T follicular helper cell (primary cell): ENCODE measurements at places on chromosomes 16 and 17.

DNA sequence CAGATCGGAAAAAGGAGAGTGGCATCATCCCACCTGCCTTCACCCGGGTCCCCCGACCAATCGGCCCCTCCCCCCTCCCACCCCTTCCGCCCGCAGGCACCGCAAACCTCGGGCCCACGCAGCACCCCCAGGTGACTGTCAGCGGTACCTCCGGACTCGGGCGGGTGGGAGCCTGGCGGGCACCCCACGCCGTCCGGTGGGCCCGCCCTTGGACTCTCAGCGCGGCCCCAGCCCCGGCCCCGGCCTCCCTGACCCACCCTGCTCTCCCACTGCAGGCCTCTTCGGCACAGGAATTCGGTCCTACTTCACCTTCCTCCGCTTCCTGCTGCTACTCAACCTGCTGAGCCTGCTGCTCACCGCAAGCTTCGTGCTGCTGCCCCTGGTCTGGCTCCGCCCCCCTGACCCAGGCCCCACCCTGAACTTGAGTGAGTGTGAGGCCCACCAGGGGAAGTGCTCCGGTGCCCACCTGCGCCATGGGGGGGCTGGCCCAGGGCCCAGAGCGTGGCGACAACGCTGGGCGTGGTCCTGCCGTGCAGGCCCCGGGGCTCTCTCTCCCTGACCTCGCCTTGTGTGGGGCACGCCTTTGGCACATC lies 1.6 kb downstream of the TMC8 start:
- DNase-seq: no peak

DNA sequence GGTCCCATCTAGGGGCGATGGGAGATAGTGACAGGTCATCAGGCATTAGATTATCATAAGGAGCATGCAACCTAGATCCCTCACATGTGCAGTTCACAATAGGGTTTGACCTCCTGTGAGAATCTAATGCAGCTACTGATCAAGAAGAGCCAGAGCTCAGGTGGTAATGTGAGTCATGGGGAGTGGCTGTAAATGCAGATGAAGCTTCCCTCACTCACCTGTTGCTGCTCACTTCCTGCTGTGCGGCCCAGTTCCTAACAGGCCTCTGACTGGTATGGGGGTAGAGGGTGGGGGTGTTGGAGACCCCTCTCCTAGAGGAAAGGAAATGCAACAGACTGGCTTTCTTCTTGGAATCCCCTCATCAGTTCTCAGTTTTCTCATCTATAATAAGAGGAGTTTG lies 131.4 kb downstream of the CA10 start:
- no peak for DNase-seq

DNA sequence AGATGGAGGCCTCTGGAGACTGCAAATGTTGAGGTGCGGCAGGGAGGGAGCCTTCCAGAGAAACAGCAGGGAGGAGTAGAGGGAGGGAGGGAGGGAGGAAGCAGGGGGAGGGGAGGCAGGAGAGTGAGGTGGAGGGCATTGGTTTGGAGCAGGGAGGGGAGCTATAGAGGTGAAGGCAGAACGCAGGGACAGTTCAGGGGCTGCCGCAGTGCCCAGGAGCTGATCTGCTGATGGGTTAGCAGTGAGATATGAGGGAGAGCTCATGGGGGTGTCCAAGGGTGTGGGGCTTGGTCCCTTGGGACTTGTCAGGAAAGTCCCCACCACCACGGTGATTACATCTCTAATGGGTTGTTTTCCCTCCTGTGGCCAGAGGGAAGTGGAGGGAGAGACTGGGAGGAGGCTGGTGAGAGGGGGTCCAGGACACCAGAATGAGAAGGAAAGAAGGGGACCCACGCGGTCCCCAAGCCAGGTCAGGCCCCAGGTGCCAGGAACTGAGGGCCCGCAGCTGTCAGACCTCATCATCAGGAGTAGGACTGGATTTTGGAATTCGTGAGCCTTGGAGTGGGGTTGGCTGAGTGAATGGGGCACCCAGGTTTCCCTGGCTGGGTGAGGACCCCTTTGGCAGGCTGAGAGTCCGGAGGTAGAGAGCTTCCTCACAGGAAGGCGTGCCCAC lies 11.2 kb downstream of the CA4 start:
- DNase-seq: no peak

DNA sequence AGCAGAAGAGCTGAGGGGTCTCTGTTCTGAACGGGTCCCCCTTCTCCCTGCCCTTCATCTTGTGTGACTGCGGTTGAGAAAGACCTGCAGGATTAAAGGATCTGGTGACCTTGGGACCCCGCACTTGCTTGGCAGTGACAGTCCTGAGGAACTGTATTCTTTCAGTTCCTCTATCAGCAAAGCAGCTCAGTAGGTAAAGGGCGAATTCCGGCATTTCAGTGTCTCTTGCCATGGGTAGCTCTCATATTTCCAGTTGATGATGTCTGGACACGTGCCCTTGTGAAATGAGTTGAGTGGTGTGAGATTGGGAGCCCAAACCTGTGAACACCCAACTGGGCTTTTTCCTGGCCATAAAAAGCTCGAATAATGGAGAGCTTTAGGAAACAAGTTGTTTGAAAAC lies 135.7 kb downstream of the PRKCA start:
- DNase-seq: no peak

GRCh38 chr17:61662741-61663140 lies 71.7 kb upstream of the NACA2 start:
- no peak for DNase-seq

DNA sequence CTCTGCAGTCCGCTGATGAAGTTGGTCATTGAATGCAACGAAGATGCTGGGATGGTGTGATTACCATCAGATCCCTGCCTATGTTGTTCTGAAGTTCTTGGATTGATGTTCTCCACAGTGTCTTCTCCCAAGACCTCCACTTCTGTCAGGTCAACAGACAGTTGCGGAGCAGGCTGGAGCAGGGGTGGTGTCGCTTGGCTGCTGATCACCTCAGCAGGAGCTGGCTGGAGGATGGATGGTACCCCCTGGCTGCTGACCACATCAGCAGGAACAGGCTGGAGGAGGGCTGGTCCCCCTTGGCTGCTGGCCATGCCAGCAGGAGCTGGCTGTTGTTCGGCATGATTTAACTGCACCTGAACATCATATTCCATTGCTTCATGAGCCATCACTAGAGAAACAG lies 5.6 kb downstream of the RFWD3 start:
- DNase-seq: no peak

GRCh38 chr17:68656666-68657065 lies 55.5 kb upstream of the FAM20A start:
- DNase-seq: no peak

DNA sequence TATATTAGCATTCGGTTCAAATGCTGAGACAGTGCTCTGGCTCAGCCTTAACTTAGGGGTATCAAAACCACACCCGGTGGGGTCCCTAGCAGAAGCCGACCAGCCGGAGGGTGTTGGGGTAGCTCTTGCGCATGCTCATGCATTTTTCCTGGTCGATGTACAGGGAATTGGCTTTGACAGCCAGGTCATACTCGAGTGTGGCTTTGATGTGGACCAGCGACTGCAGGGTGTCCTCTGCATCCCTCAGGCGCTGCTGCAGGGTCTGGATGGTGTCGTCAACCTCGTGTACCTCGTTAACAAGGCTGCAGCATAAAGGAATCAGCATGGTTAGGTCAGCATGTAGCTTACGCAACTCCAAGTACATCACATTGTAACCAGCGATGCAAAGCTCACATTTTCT lies 37.5 kb downstream of the TEKT3 start:
- DNase-seq: no peak

DNA sequence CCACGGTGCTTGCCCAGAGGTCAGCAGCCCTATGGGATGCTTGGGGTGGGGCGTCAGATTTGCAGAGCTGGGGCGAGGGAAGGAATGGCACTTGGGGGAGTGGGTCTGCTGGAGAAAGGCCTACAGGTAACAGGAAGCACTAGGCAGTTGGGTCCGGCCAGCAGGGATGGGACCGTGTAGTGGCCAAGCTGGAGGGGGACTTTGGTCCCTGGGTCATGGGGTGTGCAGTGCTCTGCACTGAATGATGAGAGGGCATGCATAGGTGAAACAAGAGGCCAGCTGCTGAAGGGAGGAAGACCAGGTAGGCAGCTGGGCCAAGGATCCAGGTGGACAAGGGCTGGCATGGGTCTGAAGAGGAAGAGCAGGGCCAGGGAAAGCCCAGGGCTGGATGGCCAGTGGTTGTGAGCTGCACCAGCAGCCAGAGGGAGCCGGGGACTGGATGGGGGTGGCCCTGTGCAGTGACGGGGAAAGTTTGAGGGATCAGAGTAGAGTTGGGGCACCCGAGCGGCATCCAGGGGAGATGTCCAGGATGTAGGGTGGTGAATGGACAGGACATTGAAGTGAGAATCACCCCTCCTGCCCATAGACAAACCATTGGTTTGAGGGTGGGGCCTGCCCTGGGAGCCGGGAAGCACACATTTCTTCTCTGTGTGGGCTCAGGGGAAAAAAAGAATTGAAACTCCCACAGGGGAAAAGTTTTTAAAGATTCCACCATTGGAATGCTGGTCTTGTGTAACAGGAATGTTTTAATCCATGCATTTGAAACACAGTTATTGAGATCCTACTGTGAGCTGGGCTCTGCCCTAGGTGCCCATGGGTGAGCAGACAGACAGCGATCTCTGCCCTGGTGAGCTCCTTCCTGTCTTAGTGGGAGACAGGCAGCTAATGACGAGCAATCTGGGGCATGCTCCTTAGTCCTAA lies 25.1 kb downstream of the RAI1 start:
- no peak for DNase-seq
